ENCODE measurements at places on chromosomes 5 and 9.

DNA sequence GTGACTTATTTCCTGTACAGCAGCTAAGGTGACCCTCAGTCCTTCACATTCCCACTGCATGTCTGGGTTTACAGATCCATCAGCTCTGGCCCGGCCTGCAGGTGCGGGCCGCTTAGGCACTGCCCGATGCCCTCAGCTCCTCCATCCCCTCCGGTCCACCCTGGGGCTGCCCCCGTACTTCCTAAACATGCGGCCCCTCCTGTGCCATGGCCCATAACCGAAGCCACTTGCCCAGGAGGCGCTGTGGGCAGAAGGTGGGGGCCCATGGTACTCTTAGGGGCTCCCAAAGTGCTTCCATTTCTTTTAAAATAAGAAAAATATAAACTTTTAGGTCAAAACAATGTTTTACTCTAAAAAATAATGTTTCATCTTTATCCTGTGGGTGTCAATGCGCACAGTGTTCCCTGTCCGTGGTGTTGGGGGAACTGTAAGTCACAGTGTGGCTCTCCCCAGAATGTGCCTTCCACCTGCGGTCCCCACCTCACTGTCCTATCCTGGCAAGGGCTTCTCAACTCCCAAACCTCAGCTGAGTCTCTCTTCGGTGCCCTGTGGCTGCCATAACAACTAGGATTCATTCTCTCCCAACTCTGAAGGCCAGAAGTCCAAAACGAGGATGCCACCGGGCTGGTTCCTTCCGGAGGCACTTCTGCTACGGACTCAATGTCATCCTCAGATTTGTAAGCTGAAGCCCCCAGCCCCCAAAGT is 132.7 kb upstream of the LPCAT1 start:
- no peak for DNase-seq

GRCh38 chr5:137393196-137393993 is 105.7 kb downstream of the SPOCK1 start:
- no peak for DNase-seq

GRCh38 chr5:115623658-115624057 is 2.2 kb downstream of the TMED7 start:
- peak; percentile 14 for DNase-seq

DNA sequence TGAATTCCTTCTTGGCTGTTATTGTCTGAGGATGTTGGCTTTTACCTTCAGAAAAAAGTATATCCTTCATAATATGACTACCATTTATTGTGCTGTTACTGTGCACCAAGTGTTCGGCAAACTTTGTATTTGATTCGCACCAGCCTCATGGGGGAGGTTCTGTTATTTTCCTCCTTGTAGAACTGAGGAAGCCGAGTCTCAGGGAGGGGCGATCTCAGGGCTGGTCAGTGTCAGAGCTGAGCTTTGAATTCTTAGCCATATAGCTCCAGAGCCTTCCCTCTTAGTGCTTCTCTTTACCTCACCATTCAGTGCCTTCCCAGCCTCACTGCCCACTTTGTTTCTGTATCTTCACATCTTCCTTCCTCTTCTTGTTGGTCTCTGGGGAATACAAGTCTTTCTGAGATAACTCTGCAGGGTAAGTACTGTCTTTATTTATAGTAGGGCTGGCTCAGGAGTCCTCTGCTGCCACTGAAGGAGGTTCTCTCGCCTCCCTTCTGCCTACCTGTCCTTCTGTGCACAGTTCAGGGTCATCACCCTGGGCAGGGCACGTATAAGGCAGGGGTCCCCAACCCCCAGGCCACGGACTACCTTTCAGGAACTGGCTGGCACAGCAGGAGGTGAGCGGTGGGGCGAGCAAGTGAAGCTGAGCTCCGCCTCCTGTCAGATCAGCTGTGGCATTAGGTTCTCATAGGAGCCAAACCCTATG is 48.4 kb downstream of the GALNT10 start:
- no peak for DNase-seq

- peak; percentile 33 for DNase-seq
Observed at GRCh38 chr9:69173497-69173890, 583 bp upstream of the TJP2 start.

GRCh38 chr5:95350631-95351030 is 40.5 kb upstream of the FAM81B start:
- DNase-seq: no peak

GRCh38 chr9:95746408-95747180 is 128.9 kb upstream of the ERCC6L2 start:
- DNase-seq: no peak

- no peak for DNase-seq
Observed at GRCh38 chr5:73140801-73141200, 20.4 kb downstream of the TMEM171 start.

DNA sequence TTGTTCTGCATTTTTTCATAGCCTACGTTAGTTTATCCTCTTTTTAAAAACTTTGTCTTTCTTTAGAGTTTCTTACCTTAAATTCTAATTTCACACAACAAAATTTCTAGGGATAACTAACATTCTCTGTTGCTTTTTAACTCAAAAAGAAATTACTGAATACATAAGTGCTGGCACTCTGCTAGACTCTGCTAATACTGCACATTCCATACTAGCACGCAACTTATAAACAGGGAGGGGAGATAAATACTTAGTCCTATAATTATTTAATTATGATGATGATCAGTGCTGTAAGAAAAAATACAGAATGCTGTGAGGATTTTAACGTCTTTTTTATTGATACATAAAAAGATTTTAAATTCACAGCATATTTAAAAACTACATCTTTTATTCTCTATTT is 25.1 kb downstream of the RNF145 start:
- no peak for DNase-seq

- DNase-seq: no peak
Observed at GRCh38 chr9:122402874-122403273, 32.0 kb downstream of the PTGS1 start.

- DNase-seq: no peak
Observed at GRCh38 chr9:8436786-8437185, 637.2 kb upstream of the DMAC1 start.

GRCh38 chr9:82970359-82970758 is 92.6 kb downstream of the RASEF start:
- no peak for DNase-seq

DNA sequence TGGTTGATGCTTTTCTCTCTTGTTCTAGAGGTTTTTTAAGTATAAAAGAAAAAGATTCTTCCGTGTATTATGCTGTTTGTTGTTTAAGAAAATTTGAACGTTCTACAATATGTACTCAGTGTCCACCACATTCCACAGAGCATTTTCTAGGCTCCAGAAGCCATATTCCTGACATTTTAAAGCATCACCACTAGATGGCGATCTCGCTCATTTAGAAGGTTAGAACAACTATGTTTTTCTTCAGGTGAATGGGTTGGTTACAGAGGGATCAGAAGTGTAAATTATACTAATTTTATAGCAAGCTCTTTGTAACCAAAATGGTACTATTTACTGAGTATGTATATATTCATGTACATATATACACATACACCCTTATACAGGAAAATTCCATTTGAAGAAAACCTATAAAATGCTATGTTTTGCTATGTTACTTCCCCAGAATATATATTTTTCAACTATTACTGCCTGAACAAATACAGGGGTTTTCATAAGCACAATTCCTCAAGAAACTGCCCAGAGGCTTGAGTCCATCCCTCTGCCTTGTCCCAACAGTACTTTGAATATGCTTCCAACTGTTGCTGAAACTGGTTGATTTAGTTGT is 284.3 kb downstream of the CCDC171 start:
- no peak for DNase-seq

DNA sequence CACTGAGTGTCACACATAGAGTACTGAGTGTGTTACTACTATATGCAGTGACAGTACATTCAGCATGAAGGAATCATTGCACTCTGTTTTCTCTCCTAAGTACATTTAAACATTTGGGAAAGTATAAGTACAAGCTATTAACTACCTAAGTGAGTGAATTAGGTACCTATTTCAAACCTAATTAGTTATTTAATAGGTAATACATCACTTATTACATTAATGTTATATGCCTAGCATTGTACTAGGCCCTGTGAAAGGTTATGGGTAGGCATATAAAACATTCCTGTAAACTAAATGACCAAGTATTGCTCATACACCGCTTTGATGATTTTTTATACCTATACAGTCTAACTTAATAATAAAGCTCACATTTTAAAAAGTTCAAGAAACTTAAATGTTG is 25.7 kb upstream of the PPP3R2 start:
- DNase-seq: no peak

GRCh38 chr9:98455256-98456155 is 200.1 kb upstream of the TBC1D2 start:
- DNase-seq: no peak

- no peak for DNase-seq
Observed at GRCh38 chr9:87434366-87434765, 63.3 kb upstream of the DAPK1 start.

- DNase-seq: no peak
Observed at GRCh38 chr9:2411459-2412215, 209.9 kb upstream of the VLDLR start.

GRCh38 chr5:76162335-76162734 is 79.2 kb downstream of the SV2C start:
- DNase-seq: no peak

DNA sequence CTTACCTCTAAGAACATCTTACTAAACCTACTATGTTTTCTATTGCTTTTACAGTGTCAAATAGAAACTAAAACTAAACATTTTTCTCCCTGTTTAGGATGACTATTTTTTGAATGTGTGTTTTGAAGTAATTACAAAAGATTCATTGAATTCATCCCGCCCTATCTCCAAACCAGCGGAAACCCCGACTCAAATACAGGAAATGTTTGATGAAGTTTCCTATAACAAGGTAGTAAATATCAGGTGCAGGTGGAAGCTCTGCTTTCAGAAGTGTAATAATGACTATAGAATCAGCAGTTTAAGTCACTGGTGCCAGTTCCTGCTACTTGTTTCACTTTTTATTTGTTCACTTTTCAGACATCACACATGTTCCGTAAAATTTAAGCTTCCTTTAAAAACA is 20.0 kb downstream of the ERAP2 start:
- DNase-seq: no peak

GRCh38 chr9:123201083-123201482 is 67.3 kb downstream of the STRBP start:
- DNase-seq: no peak

DNA sequence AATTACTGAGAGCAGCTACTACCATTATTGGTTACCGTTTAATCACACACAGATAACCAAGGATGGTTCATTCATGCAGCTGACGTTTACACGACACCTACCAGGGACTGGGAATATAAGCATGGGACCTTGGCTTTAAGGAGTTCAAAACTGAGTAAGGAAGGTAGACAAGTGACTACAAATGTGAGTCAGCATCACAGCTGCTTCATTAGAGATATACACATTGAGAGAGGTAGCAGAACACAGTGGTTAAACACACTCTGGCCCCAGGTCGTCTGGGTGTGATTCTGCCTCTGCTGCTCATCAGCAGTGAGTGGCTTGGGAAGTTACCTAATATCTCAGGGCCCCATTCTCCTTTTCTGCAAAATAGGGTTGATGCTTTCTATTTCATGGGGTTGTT is 268.6 kb downstream of the NR3C1 start:
- no peak for DNase-seq

DNA sequence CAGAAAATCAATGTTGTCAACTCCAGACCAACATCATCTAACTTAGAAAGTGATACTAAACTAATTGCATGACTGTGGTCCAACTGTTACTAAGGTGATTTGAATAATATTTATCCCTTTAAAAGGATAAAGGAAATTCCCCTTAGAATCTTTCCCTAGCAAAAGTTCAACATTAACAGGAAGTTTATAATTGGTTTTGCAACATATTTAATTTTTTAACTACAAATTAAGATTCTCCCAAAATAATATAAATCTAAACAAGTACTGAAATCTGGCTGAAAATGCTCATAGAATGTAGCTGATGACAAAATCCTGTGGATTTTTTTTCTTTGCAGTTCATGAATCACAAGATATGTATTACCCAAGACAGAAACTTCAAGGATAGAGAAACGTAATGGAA is 151.4 kb downstream of the LPAR1 start:
- DNase-seq: no peak

DNA sequence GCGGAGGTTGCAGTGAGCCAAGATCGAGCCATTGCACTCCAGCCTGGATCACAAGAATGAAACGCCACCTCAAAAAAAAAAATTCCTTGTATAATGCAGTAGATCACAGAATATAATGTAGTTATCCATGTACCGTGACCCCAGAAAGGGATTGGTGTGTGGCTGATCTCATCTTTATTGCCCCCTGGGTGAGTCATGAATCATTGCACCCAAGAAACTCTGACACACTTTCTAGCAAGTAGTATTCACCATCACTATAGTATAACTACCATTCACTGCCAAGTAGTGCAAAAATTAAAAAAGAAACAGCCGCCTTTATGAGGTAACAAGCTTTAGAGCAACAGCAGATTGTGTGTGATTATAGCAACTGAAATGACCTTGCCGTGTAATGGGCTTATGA is 23.7 kb upstream of the ANKH start:
- peak; percentile 64 for DNase-seq

DNA sequence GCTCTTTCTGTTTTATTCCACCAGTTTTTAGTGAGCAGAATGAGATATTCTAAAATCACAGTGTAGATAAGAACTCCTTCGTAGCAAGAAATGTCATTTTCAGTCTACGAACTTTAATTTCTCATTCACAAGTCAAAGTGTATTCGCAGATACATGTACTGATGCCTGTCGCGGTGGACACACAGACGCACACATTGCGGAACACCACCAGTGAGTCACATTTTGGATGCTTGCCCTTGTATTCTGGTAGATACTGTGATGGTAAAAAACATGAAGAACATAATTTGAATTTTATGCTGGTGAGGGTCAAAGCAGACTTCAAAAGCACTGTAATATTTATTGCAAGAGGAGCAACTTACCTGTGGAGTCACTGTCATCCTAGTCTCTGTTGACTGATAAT is 4.7 kb upstream of the C9orf57 start:
- DNase-seq: no peak

DNA sequence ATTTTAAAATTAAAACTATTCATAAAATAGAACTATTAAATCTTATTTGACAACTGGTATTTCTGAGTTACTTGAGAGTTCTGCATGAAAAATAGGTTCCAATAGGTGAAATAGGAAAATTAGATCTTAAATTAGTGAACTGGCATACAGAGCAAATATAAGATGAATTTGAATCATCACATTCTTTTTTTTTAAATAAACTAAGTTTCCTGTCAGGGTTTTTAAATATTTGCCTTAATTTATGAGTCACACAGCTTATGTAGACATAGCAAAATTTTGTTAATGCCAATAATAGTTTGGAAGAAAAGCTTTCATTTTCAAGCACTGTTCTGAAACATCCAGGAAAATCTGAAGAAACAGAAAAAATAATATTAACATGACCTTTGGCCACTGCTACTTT is 311.7 kb upstream of the HAPLN1 start:
- DNase-seq: no peak

- DNase-seq: no peak
Observed at GRCh38 chr5:72276219-72276752, 43.8 kb downstream of the MRPS27 start.
